ENCODE measurements at places on chromosomes 16 and 17.

DNA sequence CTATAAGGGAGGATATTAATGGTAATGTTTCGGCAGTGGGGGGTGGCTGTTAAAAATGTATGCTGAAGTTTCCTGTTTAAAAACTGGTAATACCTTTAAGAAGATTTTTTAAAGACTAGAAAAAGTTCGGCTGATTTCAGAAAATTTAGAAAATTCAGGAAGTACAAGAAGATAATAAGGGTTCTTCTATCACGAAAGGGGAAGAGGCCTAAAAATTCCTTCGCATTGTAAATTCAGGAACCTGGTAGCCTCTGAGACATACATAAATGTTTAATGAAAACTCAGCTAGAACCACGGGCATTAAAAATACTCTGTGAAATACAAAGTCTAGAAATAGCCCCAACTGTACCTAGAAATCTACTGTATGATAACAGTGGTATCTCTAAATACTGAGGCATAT is 181.2 kb downstream of the PARN start:
- DNase-seq, result no peak

DNA sequence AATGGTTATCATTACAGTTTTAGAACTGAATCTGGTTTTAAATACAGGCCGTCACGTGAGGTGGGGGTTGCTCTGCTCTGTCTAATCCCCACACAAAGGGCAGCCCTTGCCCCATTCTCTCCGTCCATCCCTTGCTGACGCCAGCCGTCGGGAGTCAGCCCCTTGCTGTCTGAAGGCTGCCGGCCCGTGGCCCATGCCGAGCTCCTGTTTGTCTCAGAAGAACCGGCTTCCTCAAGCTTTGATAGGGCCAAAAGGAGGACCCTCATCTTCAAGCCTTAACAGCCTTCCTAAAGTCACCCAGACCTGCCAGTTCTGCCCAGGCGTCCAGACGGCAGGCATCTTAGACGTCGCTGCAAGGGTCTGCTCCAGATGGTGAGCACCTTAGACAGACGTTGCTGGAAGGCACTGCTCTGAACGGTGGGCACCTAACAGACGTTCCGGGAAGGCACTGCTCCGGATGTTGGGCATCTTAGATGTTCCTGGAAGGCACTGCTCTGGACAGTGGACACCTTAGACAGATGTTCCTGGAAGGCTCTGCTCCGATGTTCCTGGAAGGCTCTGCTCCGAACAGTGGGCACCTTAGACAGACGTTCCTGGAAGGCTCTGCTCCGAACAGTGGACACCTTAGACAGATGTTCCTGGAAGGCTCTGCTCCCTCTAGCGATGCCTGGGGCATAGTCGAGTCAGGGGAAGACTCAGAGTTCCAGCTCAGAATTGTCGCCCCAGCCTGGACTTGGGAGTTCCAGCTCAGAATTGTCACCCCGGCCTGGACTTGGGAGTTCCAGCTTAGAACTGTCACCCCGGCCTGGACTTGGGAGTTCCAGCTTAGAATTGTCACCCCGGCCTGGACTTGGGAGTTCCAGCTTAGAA is 35.1 kb upstream of the CHMP6 start:
- DNase-seq, result no peak

DNA sequence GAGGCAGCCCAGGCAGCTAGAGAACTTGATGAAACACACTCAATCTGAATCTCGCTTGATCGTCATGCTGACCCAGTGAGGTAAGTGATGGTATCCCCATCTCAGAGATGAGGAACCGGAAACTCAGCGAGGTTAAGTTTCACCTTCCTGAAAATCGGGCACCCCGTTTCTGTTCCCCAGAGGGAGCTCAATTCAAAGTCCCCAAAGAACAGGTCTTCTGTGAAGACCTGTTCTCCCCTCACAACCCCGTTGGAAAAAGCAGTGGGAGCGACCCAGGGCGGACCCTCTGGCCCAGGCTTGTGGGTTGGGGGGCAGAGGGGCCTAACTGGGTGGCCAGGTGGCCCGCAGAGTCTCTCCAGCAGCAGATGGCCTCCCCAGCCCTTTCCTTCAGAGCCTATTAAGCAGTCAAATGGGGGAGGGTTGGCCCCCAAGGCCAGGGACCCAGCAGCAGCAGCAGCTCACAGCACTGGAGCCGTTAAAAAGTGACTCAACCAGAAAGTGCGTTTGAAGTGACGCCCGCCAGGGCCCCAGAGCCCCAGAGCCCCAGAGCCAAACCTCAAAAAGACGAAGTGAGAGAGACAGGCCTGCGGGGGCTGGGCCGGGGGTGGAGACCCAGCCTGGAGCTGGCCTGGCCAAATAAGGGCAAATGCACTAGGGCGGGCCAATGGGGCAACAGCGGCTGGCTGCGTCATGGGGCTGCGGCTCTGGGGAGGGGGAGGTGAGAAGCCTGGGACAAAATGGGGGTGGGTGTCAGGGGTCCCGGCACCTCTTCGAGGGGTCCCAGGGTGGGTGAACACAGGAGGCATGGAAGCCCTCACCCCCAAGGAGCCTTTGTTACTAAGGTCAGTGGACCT is 9.2 kb upstream of the TSPOAP1 start:
- no peak for DNase-seq

- peak; percentile 61 for DNase-seq
These were observed 20.4 kb upstream of the SLC38A8 start for GRCh38 chr16:84062734-84063640.

DNA sequence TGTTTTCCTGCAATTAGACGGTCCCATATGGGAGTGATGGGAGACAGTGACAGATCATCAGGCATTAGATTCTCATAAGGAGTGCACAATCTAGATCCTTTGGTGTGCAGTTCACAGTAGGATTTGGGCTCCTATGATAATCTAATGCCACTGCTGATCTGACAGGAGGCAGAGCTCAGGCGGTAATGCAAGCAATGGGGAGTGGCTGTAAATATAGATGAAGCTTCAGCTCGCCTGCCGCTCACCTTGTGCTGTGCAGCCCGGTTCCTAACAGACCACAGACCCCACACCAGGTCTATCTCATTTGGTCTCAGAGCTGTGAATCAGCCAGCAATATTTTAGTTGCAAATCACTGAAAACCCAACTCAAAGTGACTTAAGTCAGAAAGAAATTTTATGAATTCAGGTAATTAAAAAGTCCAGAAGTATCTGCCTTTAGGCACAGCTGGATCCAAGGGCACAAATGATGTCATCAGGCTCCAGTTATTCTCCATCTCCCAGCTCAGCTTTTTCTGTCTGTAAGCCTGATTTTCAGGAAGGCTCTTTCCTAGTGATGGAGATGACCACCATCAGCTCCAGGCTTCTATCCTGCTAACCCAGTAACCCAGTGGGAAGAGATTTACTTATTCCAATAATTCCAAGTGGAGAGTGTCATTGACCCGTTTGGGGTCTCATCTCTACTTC is 3.3 kb downstream of the CHP2 start:
- DNase-seq, result no peak

- DNase-seq, result no peak
These were observed 130.5 kb downstream of the MAF start for GRCh38 chr16:79469999-79470398.

- DNase-seq, result peak; percentile 98
These were observed at the start of gene MARF1 for GRCh38 chr16:15643048-15643945. MARF1 (minus strand) TSS chr16:15643154; CDS start chr16:15639233, 3,921 bp downstream.

- no peak for DNase-seq
These were observed 117.5 kb downstream of the FTO start for GRCh38 chr16:53821487-53821886.
